Transverse colon (tissue), 4 donors: ENCODE measurements at places on chromosomes 2 and 18. TPM values are rescaled to one million over a fixed set of nuclear protein-coding genes. Genes with fewer than 3 reads are reported as not detected.

The KCNS3 gene
- total RNA-seq = 13.7 TPM

DNA sequence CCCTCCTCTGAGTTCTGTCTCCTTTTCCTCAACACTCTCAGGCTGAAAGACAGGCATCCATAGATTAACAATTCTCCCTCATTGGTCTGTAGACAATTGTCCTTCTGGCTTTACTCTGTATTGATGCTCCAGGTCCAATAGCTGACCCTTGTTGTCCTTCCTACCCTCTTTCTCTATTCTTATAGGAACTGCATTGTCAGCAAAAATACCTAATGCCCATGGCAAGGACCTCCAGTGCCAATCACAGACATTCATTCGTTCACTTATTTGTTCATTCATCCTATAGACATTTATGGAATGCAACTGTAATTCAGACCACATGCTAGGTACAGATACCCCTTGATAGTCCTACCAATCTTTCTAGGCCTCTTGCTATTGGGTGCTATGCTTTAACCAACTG is 69.8 kb upstream of the DTNA start:
- H3K4me3 ChIP-seq = no peak overlapping the region
- no peaks in the 10 kb centered on the region for H3K36me3 ChIP-seq
- DNase-seq = no peak
- no peaks in the 10 kb centered on the region for H3K4me1 ChIP-seq
- H3K27ac ChIP-seq = no peak overlapping the region

DNA sequence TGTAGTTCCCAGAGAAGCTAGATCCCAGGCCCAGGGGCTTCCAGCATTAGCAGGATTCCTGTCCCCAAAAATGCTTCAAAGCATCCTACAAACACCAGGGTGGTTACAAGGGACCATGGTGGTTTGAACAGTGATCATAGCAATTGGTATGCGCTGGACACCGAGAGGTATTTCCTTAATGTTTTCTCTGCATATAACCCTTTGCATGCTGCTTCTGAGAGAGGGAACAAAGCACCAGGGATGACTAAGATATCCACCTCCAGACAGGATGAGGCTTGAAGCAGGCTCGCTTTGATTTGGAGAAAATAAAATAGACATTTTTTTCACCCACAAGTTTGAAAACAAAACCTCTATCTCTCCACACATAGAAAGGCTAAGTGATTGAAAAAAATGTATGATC is 50.5 kb upstream of the TSPYL6 start:
- H3K4me1 ChIP-seq = no peaks in the 10 kb centered on the region
- no peaks in the 10 kb centered on the region for H3K36me3 ChIP-seq
- H3K4me3 ChIP-seq = no peak overlapping the region
- DNase-seq = no peak
- H3K27me3 ChIP-seq = no peaks in the 10 kb centered on the region

- DNase-seq = no peak
- H3K4me3 ChIP-seq = no peak overlapping the region
- no peaks in the 10 kb centered on the region for H3K36me3 ChIP-seq
- no peak overlapping the region for H3K27ac ChIP-seq
- H3K4me1 ChIP-seq = no peaks in the 10 kb centered on the region
These were observed 18.4 kb upstream of the YES1 start for GRCh38 chr18:830315-830901.

- no peak overlapping the region for H3K27ac ChIP-seq
- no peaks in the 10 kb centered on the region for H3K4me1 ChIP-seq
- DNase-seq = no peak
- no peak overlapping the region for H3K4me3 ChIP-seq
These were observed 37.6 kb upstream of the SLC4A10 start for GRCh38 chr2:161586517-161587167.
